ENCODE measurements at places on chromosomes 6 and 20. TPM values are rescaled to one million over a fixed set of nuclear protein-coding genes. Genes with fewer than 3 reads are reported as not detected.

The MEI4 gene
- not detected for polyA plus RNA-seq

The SPEF1 gene
- 0.08 TPM for polyA plus RNA-seq

The HLA-DMA gene
- 1.7 TPM for polyA plus RNA-seq

The PACRG gene
- not detected for polyA plus RNA-seq

The ANGPT4 gene
- polyA plus RNA-seq, result 0.01 TPM

The BEND3 gene
- 5.4 TPM for polyA plus RNA-seq

The NR2E1 gene
- polyA plus RNA-seq, result not detected

The LAMA2 gene
- 1.2 TPM for polyA plus RNA-seq

The DUSP15 gene
- not detected for polyA plus RNA-seq

The CRISP2 gene
- not detected for polyA plus RNA-seq

The FAXC gene
- polyA plus RNA-seq, result 9.5 TPM

The DZANK1 gene
- polyA plus RNA-seq, result 2.0 TPM

The FLRT3 gene
- polyA plus RNA-seq, result 81.5 TPM

The HSPA12B gene
- not detected for polyA plus RNA-seq

The ZBP1 gene
- not detected for polyA plus RNA-seq

The KIAA0408 gene
- polyA plus RNA-seq, result not detected

The WFDC10B gene
- not detected for polyA plus RNA-seq

The RRAGD gene
- polyA plus RNA-seq, result 0.20 TPM

The ASIP gene
- not detected for polyA plus RNA-seq

The TREM2 gene
- polyA plus RNA-seq, result 91.0 TPM

The ELOVL2 gene
- not detected for polyA plus RNA-seq

The C4A gene
- 2.0 TPM for polyA plus RNA-seq

The KCNK16 gene
- polyA plus RNA-seq, result not detected

The LY6G5C gene
- 1.00 TPM for polyA plus RNA-seq

The XKR7 gene
- polyA plus RNA-seq, result not detected

Measured in mammary epithelial cell (primary cell).